Natural killer cell treated with Interleukin-12 subunit alpha and Interleukin-12 subunit beta and Interleukin-15 and Interleukin-18, amount 100 ng/mL, for 72 hours (primary cell): ENCODE measurements at places on chromosomes 4 and X. TPM values are rescaled to one million over a fixed set of nuclear protein-coding genes. Genes with fewer than 3 reads are reported as not detected.
A peak's percentile ranks its signal among the peaks of the same experiment; 100 is the strongest.

- H3K4me1 ChIP-seq = peaks cover 7% of the 10 kb centered on the region
- no peak overlapping the region for H3K4me3 ChIP-seq
- DNase-seq = no peak
- peaks cover 2% of the 10 kb centered on the region for H3K27me3 ChIP-seq
- H3K27ac ChIP-seq = no peak overlapping the region
- H3K36me3 ChIP-seq = no peaks in the 10 kb centered on the region
These were observed 22.2 kb upstream of the SPARCL1 start for GRCh38 chr4:87551361-87551760.

GRCh38 chrX:35722128-35722527 lies 76.0 kb upstream of the MAGEB16 start:
- peaks cover 5% of the 10 kb centered on the region for H3K27me3 ChIP-seq
- no peaks in the 10 kb centered on the region for H3K4me1 ChIP-seq
- H3K27ac ChIP-seq = no peak overlapping the region

DNA sequence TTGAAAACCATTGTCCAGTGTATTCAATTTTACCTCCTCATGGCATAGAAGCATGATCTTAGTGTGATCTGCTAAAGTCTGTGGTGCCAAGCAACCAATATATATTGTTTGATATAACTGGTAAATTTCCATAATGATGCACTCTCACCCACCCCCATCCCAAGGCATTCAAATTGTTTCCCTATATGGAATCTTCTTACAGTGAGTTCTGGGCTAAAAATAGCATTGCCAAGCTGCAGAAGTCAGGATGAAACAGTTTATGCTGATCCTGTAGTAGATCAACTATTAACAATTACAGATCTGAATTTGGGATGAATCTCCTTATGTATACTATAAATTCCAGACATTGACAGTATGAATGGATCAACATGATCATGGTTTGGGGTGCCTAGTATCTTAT lies 20.9 kb downstream of the FGF13 start:
- no peak overlapping the region for H3K27ac ChIP-seq
- H3K27me3 ChIP-seq = no peaks in the 10 kb centered on the region
- no peak overlapping the region for H3K4me3 ChIP-seq
- no peaks in the 10 kb centered on the region for H3K4me1 ChIP-seq

GRCh38 chr4:15504041-15504440 lies 34.4 kb downstream of the CC2D2A start:
- no peaks in the 10 kb centered on the region for H3K27me3 ChIP-seq
- no peak overlapping the region for H3K4me3 ChIP-seq
- H3K4me1 ChIP-seq = peaks cover 4% of the 10 kb centered on the region
- no peak for DNase-seq
- no peaks in the 10 kb centered on the region for H3K36me3 ChIP-seq

GRCh38 chr4:113678641-113679040 lies 82.9 kb downstream of the CAMK2D start:
- no peak overlapping the region for H3K4me3 ChIP-seq
- peak overlapping the region; percentile 36 for H3K27ac ChIP-seq
- H3K36me3 ChIP-seq = peaks cover 31% of the 10 kb centered on the region
- peaks cover 32% of the 10 kb centered on the region for H3K4me1 ChIP-seq
- DNase-seq = no peak

DNA sequence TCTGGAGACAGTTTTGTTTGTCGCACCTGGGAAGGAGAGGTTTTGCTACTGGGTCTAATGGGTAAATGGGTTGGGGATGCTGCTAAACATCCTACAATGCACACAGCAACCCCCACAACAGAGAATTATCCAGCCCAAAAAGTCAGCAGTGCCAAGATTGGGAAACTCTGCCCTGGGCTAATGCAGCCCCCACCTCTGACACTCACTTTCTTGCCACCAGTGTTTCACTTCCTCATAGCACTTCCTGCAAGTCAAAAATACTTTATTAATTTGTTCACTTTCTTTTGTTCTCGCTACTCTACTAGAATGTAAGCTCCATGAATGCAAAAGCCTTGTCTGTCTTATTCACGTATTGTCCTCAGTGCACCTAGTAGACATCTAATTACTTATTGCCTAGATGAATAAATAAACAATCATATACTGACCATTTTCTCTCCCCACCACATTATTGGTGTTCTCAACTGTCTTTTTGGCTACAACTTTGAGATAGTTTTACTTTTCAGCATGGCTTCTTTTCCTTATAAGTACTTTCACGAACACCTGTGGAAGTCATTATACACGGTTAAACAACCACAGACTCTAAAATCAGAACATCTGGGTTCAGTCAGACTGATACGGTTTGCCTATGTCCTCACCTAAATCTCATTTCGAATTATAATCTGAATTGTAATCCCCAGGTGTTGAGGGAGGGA lies 82.0 kb upstream of the PITX2 start:
- no peak for DNase-seq
- H3K27ac ChIP-seq = no peak overlapping the region
- H3K27me3 ChIP-seq = no peaks in the 10 kb centered on the region
- H3K4me3 ChIP-seq = no peak overlapping the region
- no peaks in the 10 kb centered on the region for H3K4me1 ChIP-seq
- H3K36me3 ChIP-seq = peaks cover 5% of the 10 kb centered on the region

DNA sequence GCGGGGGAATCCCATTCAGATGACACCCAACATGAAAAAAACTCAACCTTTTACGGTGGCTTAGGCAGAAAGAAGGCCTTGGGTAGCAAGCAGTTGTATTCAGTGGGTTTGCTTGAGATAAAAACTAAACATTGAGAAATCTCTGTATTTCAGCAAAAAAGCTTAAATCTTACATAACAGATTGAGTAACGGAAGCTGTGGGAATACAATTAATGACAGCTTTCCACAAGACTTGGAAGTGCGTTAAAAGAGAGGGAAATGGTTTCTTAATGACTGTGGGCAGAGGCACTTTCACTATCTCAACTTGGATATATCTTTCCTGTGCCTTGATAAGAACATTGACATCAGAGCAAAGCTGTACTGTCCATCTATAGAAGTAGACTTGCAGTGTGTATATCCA lies 418.5 kb upstream of the HS3ST1 start:
- DNase-seq = no peak
- no peaks in the 10 kb centered on the region for H3K36me3 ChIP-seq
- H3K4me3 ChIP-seq = no peak overlapping the region
- H3K27me3 ChIP-seq = no peaks in the 10 kb centered on the region
- no peaks in the 10 kb centered on the region for H3K4me1 ChIP-seq

DNA sequence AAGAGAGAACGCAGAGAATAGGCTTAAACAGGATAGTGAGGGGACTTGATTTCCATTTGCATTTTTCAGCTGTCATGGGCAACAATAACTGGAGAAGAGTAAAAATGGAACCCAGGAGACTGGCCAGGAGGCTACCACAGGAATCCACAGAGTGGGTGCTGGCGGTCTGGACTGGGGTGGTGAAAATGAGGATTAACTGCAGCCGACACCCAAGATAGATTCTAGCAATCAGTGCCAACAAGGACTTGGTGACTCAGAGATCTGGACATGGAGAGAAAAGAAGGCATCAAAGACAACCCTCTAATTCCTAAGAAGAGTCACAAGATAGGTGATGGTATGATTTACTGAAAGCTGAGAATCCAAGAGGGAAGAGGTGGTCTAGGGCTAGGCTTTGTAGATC lies 102.8 kb downstream of the ATP8A1 start:
- H3K36me3 ChIP-seq = peaks cover 13% of the 10 kb centered on the region
- H3K27ac ChIP-seq = no peak overlapping the region
- H3K4me1 ChIP-seq = no peaks in the 10 kb centered on the region
- H3K27me3 ChIP-seq = no peaks in the 10 kb centered on the region
- no peak overlapping the region for H3K4me3 ChIP-seq

GRCh38 chrX:154530286-154530685 lies 14.3 kb upstream of the FAM3A start:
- no peak overlapping the region for H3K27ac ChIP-seq
- H3K27me3 ChIP-seq = peaks cover 3% of the 10 kb centered on the region

- DNase-seq = no peak
- H3K27ac ChIP-seq = no peak overlapping the region
- H3K4me3 ChIP-seq = no peak overlapping the region
- no peaks in the 10 kb centered on the region for H3K4me1 ChIP-seq
These were observed 66.1 kb upstream of the USP38 start for GRCh38 chr4:143118663-143119062.

GRCh38 chr4:127284236-127284635 lies 348.5 kb upstream of the INTU start:
- no peak for DNase-seq
- H3K27ac ChIP-seq = no peak overlapping the region

GRCh38 chrX:123513585-123514278 lies 219.1 kb downstream of the THOC2 start:
- DNase-seq = no peak
- no peaks in the 10 kb centered on the region for H3K4me1 ChIP-seq
- H3K27ac ChIP-seq = no peak overlapping the region
- peaks cover 15% of the 10 kb centered on the region for H3K36me3 ChIP-seq
- no peak overlapping the region for H3K4me3 ChIP-seq

DNA sequence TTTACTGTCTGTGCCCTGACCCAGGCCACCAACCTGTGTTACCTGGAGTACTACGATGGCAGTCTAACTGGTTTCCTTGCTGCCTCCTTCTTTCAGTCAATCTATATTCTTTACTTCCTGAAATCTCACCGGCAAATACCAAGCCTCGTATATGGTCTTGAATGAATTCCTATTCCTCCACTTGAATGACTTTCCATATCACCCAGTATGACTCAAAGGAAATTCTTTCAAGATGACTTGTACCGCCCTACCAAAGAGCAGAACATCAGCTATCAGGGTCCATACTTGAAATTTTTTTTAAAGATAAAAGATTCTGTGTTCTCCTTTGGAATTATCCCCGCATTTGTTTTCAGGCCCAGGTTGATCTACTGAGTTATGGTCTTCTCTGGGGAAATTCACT lies 378.0 kb downstream of the AFF2 start:
- DNase-seq = no peak
- H3K27ac ChIP-seq = no peak overlapping the region

DNA sequence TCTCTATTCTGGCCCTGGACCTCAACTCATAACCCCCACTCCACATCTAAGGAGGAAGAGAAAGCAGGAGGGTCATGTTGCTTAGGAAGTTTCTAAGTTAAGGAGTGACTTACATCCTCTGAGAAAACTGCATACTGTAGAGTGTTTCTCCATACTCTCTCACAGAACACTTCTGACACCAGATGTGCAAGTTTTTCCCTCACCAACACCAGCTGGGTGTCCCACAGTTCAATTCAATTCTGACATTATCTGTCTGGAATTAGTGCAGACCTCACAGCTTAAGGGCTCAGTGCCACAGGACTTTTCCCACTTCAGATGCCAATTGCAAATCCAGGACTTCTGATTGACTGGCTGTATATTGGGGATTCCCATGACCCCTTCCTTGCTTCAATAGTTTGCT lies 89.0 kb upstream of the SFRP2 start:
- H3K36me3 ChIP-seq = peaks cover 8% of the 10 kb centered on the region
- no peaks in the 10 kb centered on the region for H3K4me1 ChIP-seq
- no peaks in the 10 kb centered on the region for H3K27me3 ChIP-seq
- no peak overlapping the region for H3K27ac ChIP-seq
- H3K4me3 ChIP-seq = no peak overlapping the region

- DNase-seq = no peak
- H3K4me1 ChIP-seq = peaks cover under 1% of the 10 kb centered on the region
- H3K36me3 ChIP-seq = peaks cover 1% of the 10 kb centered on the region
- peaks cover 27% of the 10 kb centered on the region for H3K27me3 ChIP-seq
- no peak overlapping the region for H3K4me3 ChIP-seq
These were observed 7.7 kb upstream of the APBB2 start for GRCh38 chr4:41221850-41222645.

DNA sequence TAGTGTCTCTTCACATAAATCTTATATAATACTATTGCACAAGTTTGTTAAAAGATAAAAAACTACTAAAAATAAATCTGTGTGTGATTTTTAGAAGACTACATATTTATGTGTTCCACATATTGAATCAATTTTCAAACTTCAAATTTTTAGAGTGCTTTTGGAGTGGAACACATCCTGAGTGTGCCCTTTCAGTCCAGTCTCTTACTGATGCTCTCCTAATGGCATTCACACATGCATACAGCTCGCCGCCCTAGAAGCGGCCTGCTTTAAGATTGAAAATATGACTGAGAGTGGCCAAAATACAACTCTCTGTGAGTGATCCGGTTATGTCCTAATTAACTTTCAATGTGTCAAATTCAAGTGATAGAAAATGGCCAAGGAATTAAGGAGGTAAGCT lies 628.8 kb downstream of the ANKRD50 start:
- no peak for DNase-seq
- H3K27ac ChIP-seq = no peak overlapping the region

The RHOH gene
- total RNA-seq = 140 TPM

The ALB gene
- total RNA-seq = not detected

The STK32B gene
- total RNA-seq = not detected

The GABRG1 gene
- not detected for total RNA-seq

The PITX2 gene
- total RNA-seq = not detected
